ENCODE measurements at places on chromosomes 3 and 15.

GRCh38 chr3:129624347-129625071, 18.0 kb upstream of the PLXND1 start:
- DNase-seq: no peak

DNA sequence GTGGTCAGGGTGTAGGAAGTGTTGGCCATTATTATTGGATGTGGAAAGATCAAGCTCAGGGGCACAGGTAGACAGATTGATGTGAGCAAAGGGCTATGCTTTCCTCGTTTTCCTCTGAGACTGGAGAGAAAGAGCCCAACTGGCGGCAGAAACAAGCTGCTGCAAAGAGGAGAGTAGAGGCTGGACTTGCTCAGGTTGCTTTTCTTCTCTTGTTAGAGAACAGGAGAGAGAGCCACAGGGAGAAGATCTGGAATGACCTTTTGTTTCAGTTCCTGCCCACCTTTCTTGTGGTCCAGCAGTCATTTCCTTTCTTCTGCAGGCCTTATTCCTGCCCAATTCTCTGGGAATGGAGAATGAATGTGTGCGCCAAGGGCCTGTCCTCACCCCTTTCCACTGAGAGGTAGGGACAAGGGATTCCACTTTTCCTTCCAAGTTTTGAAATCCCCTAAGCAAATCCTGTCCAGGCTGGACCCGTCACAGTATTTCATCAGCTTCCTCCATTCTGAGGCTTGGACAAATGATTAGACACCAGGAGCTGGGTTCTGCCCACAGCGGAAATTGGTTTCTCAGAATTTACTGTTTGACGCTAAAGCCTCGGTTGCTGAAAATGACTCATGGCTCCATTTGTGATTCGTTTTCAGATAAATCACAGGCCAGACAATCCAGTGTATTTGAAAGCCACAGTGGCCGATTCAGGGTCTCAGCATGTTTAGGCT, 16.1 kb downstream of the ZNF80 start:
- peak; percentile 73 for DNase-seq

DNA sequence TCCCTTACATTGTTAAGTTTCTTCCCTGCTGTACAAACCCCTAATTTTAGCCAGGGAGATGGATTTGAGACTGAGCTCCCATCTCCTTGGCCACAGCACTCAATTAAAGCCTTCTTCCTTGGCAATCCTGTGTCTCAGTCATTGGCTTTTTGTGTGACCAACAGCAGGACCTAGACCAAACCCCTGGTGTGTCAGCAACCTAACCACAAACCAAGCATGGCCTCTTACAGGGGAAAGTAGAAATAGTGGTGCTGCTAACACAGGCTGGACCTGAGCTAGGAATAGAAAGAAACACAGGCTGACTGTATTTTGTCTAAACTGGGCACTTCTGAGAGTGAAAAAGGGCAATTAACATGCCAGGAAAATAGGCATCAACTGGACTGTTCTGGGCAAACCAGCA, 37.9 kb downstream of the PPCDC start:
- DNase-seq: peak; percentile 52

- no peak for DNase-seq
These were observed 315.1 kb downstream of the ZNF385D start for GRCh38 chr3:21435871-21436270.

DNA sequence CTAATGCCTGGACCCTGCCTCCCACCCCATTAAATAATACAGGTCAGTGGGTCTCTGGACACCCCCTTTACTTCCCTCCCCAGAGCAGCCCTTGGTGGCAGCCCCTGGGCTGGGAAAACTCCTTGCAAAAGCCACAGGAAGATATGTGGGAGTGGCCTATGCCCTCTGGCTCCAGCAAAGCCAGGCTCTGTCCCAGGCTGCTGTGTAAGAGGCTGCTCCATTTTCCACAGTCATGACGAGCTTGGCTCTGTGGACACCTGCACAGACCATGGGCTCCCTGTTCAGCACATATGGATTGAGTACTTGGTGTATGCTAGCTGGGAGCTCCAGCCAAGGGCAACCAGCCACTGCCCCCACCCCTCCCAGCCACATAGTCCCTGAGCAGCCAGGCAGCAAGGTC, 13.0 kb downstream of the CACNA2D2 start:
- DNase-seq: no peak

DNA sequence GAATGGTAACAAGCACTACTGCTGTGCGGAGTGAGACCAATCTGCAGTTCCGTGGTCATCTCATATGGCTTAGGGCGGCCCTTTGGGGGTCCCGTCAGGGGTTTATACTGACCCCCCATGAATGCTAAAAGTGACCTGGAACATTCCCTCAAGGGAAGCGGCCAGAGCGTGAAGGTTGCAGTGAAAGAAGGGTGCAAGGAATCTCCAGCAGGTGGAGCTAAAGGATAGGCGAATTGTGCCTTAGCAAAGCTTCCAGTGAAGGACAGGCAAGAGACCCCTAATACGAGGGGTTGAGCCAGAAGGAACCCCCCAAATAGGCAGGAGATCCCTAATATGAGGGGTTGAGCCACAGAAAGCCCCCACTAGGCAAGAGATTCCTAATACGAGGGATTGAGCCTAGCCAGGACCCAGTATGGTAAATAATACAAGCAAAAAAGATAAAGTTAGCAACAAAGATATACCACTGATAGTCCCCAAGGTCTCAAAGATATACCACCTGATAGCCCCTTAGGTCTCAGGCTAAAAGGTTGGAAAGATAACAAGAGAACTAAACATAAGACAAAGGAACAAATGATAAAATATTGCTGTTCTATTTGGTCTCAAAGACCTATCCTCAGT, 32.8 kb downstream of the ZNF589 start:
- DNase-seq: peak; percentile 78

DNA sequence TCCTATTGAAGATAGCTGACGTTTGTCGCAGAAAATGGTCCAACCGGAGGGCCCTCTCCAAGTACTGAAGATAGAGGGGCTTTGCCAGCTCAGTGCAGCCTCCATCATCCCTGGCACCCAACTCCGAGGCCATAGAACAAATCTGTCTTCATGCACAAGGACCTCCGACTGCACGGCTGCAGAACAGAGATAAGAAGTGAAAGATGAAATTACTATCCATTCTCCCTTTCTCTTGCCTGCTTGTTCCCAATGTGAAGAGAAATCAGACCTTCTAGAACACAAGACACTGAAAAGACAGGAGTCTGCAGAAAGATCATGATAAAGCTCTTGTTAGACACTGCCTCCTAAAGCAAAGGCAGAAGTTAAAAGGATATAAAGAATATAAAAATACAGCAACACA, 19.9 kb downstream of the INO80 start:
- DNase-seq: no peak

DNA sequence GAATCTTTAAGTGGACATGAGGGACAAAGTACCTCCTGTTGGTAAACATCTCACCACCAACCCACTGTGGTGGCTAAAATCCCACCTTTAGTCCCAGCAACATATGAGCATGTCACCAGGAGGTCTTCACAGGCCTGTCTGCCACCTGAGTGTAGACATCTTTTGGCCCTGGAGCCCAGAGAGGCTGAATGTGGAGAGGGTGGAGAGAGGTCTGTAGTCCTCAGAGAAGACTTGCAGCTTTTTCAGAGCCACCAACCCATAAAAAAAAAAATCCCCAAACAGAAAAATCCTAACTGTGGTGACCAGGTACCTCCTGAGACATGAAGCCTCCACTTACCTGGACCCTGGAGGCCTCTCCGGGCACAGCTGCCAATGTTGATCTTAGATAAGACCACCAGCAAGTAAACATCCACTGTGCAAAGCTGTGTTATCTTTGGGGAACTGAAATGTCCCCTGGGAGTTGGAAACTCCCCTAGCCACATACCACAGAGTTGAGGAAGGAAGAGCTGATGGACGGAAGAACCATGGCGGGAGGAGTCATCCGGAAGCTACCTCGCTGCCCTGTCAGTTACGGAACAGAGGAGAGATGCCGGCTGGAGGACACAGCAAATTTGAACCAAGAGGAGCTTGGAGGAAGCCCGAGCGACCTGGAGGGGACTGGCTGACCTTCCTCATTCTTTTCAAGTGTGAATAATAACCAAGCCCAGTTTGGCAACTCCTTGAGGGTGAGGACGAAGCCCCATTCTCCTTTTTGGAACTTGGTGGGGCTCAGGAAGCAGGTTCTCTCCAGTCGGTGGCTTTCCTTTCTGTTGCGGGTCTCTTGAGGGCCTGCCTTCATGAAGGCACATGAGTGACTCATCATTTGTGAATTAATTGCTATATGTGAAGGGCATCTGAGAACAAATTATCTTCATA, at the start of gene GHRL:
GHRL (minus strand) TSS at position 443 of the 915 bp plus-strand sequence. CDS start 2,767 bp downstream, outside the sequence.
- no peak for DNase-seq

DNA sequence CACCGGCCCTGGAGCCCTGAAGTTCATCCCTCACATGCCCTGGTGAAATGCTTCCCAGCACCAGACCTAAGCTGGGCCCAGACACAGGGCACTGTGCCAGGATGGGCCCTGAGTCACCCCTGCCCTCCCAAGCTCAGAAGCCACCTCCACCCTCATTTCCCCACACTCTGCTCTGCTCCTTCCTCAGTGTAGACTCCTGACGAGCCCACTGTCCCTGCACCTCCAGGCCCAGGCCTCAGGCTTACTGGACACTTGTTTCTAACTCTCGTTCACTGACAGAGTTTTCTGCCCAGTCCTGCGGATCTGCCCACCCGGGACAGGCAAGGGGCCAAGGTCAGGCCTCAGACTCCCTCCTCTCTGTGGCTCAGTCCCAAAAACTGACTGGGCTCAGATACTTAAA, 112.6 kb upstream of the RNF7 start:
- DNase-seq: no peak

DNA sequence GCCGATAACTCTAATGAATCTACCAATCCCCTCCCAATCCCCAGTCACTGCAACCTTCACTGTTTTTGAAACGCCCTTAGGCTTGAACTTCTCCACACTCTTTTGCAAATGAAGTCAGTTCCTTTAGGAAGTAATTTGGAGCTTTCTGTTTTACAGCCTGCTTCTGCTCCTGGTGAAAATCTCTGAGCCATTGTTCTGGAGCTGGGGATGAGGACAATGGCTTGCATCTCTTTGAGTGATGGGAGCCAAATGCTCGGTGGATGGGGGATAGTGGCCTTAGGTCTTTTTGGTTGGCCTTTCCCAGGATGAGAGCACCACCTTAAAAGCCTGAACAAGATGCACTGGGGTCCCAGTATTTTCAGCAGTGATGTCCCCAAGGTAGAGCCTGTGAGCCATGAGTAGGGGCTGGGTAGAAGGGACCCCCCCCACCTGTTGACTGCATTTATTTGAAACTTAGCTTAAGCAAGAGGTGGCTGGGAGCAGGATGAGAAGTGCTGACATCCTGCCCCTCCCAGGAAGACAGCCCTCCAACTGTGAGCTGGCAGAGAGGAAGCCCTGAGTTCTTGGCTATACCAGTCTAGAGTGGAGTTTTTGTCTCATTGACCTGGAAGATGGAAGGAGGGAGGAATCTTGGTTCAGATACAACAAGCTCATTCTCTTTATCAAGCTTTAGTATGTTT, 7.6 kb upstream of the MYO5C start:
- no peak for DNase-seq

- no peak for DNase-seq
These were observed 35.6 kb downstream of the PLA2G4D start for GRCh38 chr15:42058791-42059190.

- DNase-seq: no peak
These were observed 188.0 kb downstream of the PEX5L start for GRCh38 chr3:179848711-179849110.

- no peak for DNase-seq
These were observed 31.3 kb upstream of the ST3GAL6 start for GRCh38 chr3:98731720-98732285.

DNA sequence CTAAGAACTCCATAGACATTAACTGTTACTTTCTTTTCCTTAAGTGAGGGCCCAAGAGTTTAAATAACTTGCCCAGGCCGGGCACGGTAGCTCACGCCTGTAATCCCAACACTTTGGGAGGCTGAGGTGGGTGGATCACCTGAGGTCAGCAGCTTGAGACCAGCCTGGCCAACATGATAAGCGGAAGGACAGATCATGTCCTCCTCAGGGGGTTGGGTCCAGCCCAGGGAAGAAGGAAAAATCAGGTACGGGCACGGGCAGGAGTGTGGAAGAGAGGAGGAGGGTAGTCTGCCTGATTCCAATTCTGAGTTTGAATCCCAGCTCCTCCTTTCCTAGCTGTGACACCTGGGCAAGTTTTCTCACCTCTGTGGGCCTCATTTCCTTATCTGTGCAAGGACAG, 118.8 kb downstream of the ANP32A start:
- no peak for DNase-seq

DNA sequence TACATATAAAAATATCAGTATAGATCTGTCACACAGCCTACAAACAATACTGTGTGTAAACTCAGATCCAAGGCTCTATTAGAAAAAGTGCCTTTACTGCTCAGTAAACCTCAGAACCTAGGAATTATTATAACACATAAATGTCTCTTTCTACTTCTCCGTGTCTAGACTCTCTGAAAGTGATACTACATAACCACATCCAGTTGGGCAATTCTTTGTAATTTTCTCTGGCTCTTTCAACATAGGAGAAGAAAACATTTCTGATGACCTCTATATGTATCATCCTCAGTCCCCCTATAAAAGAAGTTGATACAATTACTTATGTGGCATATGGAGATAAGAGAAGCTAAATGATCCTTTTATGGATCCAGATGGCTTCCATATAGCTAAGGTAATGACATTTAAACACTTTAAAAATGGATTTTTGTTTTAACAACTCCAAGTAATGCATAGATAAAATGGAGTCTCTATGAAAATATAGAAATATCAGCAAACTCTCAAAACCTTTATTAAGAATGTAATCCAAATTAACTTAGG, 104.5 kb downstream of the LSAMP start:
- no peak for DNase-seq

GRCh38 chr3:186003610-186004009, 65.8 kb upstream of the TRA2B start:
- DNase-seq: no peak

DNA sequence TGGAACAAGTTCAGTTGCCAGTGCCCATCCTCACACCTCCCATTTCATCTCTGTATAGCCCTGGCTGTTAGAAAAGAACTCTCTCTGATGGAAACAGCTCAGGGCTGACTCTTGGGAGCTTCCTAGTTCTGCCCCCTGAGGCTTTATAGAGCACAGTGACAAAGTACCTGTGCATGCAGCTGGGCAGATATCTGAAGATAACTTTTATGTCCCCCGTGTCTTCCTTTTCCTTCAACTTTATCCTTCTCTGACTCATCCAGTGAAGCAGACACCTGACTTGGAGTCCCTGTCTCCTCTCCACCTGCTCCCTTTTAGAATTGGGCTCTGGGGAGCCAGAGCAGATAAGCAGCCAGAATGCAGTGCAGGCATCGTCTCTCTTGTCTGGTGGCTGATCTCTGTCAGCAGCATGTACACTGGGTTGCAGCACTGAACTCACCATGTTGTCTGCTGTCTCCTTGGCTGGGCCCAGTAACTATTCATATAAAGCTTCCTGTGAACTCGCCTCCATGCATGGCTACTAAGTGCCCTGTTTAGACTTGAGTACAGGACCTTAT, 53.9 kb upstream of the PLXNA1 start:
- no peak for DNase-seq

DNA sequence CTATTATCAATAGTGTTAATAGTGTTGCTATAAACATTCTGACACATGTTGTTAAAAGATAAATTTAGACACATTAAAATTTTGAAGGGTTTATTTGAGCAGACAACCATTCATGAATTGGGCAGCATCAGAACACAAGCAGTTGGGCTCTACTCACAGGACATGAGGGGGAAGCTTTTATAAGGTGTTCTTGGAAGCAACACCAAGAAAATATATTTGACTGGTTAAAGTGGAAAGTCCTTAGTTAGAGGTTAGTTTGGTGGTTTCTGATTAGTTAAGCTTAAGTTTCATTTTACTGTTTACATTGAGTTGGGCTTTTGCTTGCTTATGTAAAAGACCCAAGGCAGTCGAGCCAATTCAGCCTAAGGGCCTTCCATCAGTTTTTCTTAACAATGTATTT, 220.7 kb downstream of the CD47 start:
- DNase-seq: no peak

- no peak for DNase-seq
These were observed 230.0 kb downstream of the XXYLT1 start for GRCh38 chr3:195040773-195041520.

All from activated CD8-positive, alpha-beta memory T cell treated with anti-CD3 and anti-CD28 coated beads for 24 hours (primary cell).